Left ventricle myocardium inferior (tissue), 1 donor: ENCODE measurements at places on chromosomes 5 and 9.

GRCh38 chr9:102700936-102701335 is 294.2 kb upstream of the CYLC2 start:
- no peak for DNase-seq

- no peak for DNase-seq
Measured at GRCh38 chr5:75351139-75351926, 14.3 kb downstream of the HMGCR start.

DNA sequence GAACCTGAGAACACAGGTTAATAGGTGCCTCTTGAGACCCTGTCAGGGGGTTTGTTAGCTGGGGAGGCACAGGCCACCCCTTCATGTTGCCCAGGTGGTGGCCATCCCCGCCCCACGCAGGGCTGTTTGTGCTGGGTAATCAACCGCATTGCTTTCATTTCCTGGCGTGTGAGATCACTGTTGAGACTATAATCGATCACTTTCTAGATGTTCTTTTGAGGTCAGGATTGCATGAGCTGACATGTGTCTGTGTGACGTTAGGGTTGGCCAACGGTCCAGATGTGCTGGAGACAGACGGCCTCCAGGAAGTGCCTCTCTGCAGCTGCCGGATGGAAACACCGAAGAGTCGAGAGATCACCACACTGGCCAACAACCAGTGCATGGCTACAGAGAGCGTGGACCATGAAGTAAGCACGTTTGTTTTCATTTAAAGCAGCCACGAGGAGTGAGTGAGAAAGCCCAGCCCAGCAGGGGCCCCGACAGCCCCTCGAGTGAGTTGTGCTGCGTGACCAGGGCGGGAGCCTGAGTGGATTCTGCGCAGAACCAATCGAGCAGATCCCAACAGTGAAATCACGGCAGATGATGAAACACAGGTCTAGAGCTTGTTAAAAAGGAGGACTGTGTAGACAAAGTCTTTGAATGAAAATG is 115.0 kb upstream of the CACNA1B start:
- DNase-seq: no peak

DNA sequence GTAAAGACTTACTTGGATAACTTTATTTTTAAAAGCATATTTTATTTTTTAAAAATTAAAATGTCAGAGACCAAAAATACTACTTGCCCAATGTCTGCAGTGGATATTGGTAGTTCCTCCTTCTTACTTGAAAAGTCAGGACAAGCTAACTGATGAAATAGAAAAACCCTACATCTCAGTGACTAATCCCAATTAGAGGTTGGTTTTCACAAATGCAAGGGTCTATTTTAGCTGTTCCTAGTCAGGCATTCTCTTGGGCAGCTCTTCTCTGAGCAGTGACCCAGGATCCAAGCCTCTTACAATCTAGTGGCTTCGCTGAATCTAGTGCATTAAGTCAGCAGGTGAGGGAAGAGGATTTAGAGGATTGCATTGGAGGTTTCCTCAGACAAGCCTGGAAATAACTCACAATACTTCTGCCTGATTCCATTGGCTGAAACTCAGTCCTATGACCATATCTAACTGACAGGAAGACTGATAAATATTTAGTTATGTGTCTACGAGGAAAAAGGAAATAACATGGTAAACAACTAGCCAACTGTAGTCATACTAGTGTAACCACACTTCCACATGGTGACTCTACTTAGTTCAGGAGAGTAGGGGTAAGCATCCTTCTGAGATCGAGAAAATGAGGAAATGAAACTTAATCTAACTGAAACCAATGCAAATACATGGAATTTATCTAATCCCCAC is 34.2 kb upstream of the MIER3 start:
- no peak for DNase-seq

DNA sequence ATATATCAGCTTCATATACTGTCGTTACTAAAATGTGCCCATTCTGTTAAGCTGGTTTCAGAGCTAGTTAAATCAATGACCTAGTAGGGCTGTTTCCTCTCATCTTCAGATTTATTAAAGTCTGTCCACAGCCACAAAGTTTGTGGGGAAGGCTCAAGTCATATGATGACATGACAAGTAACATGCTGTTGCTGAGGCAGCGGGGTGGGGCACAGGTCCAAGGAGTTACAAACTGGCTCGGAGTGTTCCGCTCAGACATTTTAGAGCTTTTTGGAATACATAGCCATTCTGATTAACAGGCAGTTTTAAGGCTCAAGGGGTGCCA is 2.7 kb upstream of the ANP32B start:
- peak; percentile 58 for DNase-seq

DNA sequence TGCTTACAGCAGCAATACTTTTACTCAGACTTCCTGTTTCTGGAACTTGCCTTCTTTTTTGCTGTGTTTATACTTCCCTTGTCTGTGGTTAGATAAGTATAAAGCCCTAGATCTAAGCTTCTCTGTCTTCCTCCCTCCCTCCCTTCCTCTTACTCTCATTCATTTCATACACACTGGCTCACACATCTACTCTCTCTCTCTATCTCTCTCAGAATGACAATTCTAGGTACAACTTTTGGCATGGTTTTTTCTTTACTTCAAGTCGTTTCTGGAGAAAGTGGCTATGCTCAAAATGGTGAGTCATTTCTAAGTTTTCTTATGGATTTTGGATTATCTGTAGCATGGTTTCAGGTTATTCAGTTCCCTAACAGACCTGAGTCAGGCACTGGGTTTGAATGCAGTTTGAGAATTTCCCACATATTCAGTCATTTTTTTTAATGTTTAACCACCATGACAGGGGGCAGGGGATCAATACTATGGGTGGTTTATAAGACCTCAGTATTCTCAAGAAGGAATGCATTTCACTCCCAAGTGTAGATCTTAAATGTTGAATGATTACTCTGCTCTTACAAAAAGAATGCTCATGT is at the start of gene IL7R:
TSS of gene IL7R (plus strand) at position 127 of the 587 bp plus-strand sequence. CDS start at position 214, 87 bp downstream.
- no peak for DNase-seq

- no peak for DNase-seq
Measured at GRCh38 chr9:124553738-124554137, 46.5 kb upstream of the NR5A1 start.

GRCh38 chr5:164435576-164435975 is 930.2 kb downstream of the MAT2B start:
- DNase-seq: no peak

- DNase-seq: no peak
Measured at GRCh38 chr9:19976226-19976625, 187.4 kb upstream of the SLC24A2 start.
